ENCODE measurements at places on chromosomes 6 and 20.

DNA sequence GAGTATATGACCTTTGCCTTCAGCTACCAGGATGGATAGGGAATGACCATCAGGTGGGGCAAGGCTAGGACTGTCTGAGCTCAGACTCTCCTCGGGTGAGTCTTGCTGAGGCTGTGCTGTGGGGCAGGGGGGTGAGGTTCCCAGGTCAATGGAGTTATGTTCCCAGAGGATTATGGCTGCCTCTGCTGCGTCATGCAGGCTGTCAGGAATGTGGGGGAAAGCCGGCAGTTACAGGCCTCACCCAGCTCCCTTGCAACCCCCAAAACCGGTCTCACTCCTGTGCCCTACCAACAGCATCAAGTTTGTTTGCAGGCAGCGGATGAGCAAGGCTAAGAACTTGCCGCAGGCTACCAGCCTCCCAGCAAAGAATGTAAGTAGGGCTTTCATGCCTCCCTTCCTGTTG, 93.5 kb downstream of the ESR1 start:
- no peak for DNase-seq

GRCh38 chr20:31837896-31838397, 7.5 kb downstream of the FOXS1 start:
- DNase-seq: no peak

DNA sequence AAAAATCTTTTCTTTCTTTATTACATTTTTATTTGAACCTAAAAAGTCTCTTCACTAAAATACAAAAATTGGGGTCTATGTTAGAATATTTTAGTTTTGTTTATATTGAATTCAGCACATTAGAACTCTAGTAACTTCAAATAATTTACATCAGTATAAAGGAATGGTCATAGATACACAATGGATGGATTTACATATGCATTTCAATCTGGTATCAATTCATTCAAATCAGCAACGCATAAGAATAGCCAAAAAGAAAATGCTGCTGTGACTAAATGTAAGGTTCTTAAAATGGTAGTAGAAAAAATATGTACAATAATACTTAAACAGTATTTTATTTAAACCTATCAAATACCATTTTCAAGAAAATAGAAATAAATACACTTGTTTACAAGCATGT, 47.6 kb upstream of the MANEA start:
- DNase-seq: no peak

DNA sequence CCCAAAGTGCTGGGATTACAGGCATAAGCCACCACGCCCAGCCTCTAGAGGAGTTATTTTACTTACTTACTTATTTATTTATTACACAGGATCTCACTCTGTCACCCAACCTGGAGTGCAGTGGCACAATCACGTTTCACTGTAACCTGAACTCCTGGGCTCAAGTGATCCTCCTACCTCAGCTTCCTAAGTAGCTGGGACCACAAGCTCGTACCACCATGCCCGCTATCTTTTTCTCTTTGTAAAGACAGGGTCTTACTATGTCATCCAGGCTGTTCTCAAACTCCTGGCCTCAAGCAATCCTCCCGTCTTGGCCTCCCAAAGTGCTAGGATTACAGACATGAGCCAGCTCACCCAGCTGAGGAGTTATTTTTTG, 1.6 kb upstream of the TRIB3 start:
- no peak for DNase-seq

GRCh38 chr6:126439040-126439439, 99.1 kb downstream of the CENPW start:
- DNase-seq: no peak

DNA sequence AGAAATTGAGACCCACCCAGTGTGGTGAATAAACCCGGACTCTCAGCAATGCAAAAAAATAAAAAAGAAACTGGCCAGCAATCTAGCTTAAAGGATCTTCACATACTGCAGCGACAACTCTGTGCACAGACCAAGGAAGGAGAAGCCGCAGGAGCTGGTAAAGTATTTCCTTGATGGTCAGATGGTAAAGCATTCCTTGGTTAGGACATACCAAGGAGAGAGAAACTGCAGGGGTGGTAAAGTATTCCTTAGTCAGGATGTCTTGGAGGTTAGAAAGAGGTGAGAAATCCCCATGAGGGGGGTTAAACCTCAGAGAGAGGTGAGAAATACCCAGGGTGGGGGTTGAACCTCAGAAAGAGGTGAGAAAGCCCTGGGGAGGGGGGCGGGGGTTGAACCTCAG, 86.8 kb downstream of the PLG start:
- no peak for DNase-seq

- DNase-seq: no peak
Measured at GRCh38 chr6:88492824-88493223, 326.7 kb upstream of the CNR1 start.

DNA sequence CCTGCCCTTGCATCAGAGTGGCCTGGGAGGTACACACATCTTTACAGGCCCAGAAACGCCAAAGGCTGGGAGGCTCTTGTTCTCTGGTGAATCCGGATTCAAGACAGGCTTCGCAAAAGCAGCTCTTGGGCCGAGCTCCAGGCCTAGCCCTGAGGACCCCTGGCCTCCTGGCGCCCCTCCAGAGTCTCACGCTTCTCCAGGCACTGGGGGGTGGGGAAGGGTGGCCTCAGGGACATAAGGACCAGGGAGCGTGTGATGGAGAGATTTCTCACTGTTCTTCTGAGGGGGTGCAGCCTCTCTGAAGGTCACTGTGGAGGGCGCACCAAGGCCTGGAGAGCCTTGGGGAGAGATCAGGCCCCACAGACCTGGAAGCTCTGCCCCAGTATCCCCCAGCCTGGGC, 349.2 kb downstream of the ZFAND3 start:
- no peak for DNase-seq

- DNase-seq: no peak
Measured at GRCh38 chr6:50849796-50850180, 31.1 kb downstream of the TFAP2B start.

DNA sequence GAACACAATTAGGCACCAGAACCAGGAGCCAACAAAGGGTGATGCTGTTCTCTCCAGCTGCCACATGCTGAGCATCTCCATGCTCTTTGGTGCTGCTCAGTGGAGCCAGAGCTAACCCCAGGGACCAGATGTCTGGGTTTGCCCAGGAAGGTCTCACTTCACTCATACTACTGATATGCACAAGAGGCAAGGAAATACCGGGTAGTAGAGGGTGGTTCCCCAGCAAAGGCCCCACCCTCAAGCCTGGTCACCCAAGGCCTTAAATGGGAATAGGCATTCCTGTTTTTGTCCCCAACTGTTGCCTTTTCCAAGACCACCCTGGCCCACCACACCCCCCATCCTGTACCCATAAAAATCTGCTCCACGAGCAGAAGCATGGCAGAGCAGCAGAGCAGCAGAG, 204.5 kb upstream of the TAB2 start:
- no peak for DNase-seq

- no peak for DNase-seq
Measured at GRCh38 chr6:41768545-41769308, 11.0 kb downstream of the FRS3 start.

DNA sequence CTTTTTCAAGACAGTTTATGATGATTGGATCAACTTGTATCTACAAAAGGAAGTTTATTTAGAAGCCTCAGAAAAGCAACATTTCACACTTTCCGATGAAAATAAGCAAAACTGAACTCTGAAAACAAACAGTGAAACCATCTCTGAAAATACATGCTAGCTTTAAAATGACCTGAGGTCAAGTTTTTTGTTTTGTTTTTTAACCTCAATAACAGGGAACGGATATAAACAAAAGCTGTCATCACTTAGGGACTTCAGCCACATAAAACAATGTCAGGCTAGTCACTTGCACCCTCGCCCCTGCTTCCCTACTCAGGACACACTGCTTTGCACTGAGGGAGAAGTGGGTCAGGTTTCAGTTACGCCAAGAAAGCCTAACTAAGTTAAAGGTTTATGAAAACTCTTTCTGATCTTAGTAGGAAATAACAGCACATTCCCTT, 11.6 kb downstream of the BACH2 start:
- no peak for DNase-seq

DNA sequence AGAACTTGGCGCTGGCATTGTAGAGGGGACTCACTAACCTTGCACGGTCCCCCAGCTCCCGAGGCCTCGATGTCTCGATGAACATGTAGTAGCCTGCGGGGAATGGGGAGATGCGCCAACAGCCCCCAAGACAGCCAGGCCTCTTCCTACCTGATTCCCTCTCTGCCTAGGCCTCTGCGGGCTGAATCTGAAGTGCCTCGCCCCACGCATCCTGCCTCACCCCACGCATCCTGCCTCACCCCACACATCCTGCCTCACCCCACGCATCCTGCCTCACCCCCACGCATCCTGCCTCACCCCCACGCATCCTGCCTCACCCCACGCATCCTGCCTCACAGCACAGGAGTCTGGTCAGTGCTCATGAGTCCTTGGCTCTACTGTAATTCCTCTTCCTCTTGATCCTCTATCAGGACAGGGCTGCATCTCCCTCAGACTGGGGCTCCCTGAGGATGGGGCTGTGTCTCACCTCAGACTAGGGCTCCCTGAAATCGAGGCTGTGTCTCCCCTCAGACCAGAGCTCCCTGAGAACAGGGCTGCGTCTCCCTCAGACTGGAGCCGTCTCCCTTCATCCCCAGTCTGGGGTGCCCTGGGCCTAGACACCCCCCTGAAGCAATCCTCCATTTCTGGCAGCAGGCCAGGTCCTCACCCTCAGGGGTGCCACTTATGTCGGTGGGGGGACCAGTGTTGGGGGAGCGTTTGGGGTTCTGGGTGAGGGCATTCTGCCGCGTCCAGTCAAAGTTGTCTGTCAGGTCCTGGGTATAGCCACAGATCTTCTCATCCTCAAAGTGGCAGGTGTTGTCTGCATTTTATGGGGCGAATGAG, 53.6 kb downstream of the MDGA1 start:
- DNase-seq: no peak

- no peak for DNase-seq
Measured at GRCh38 chr6:288866-289265, 3.4 kb upstream of the DUSP22 start.

- DNase-seq: no peak
Measured at GRCh38 chr20:40336533-40336932, 352.5 kb downstream of the MAFB start.

DNA sequence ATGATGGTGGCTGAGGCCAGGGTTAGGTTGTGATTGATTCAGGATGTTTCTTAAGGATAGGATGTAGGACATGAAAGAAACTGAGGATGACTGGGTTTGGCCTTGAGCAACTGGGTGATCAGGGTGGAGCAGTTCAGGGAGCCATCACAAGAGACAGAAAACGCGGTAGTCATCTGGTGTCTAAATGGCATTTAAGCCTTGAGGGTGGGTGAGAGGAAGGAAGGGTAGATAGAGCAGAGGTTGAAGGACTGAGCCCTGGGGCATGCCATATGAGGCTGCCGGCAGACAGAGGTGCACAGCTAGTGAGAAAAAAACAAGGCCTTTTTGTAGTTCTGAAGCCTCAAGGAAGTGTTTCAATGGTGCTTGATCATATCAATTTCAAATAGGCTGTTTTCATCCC, 1.9 kb downstream of the POU5F1 start:
- DNase-seq: no peak

DNA sequence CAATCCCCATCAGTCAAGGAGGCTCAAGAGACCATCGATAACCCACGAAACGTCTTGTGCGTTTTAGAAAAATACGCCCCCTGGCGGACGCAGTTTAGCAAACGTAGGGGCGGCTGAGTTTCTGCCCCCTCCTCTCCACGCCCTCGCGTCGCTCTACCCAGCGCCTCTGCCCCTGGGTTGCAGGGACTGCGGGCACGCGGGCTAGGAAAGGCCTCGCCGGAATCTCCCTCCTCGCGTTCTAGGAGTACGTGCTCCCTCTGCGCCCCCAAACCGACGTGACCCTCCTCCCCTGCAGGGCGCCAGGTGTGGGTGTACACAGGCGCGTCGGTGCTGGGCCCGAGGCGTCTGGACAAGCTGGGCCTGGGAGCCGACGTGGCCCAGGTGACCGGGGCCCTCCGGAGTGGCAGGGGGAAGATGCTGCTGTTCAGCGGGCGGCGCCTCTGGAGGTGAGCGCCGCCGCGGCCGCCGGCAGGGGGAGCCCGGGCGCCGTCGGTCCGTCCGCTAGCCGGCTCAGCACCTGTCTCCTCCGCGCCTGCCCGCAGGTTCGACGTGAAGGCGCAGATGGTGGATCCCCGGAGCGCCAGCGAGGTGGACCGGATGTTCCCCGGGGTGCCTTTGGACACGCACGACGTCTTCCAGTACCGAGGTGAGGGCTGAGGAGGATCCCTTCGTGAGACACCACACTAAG, 5.3 kb downstream of the MMP9 start:
- peak; percentile 88 for DNase-seq

- DNase-seq: no peak
Measured at GRCh38 chr6:117483645-117484016, 1.2 kb downstream of the DCBLD1 start.

GRCh38 chr20:33437141-33437911, 6.2 kb downstream of the SNTA1 start:
- DNase-seq: no peak

- no peak for DNase-seq
Measured at GRCh38 chr6:100171533-100172321, 177.7 kb upstream of the MCHR2 start.

DNA sequence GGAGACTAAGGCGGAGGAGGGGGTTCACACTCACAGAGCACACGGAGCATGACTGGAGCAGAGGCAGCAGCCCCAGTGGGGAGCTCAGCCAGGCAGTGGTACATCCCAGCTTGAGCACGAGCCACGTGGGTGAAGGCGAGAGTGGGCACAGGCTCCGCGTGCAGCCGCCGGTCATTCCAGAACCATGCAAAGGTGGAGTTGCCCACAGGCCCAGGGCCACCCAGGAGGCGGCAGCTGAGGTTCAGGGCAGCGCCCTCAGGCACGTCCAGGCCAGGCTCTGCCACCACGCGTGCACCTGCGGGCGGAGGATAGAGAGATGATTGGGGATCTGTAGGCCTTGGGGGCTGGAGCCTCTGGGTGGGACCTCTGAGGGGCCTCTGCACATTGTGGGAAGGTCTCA, 9.5 kb upstream of the ADAM33 start:
- no peak for DNase-seq

DNA sequence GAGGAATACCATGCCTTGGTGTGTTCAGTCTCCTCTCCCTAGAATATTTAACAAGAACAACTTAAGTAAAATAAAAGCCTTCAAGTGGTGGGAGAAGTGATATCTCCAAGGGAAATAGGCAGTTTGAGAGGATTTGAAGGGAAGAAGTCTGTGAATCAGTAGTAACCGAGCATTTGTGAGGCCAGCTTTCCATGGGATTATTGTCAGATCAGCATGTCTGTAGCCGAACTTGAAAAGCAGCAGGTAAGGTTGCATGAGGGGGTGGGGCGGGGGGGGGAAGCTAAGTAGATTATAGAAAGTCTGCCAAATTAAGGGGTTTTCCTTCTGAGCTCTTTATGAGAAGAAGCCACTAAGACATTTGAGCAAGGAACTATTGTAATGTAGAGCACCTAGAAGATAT, 92.6 kb downstream of the GRIK2 start:
- no peak for DNase-seq

GRCh38 chr20:56689318-56689717, 60.2 kb downstream of the TFAP2C start:
- no peak for DNase-seq

DNA sequence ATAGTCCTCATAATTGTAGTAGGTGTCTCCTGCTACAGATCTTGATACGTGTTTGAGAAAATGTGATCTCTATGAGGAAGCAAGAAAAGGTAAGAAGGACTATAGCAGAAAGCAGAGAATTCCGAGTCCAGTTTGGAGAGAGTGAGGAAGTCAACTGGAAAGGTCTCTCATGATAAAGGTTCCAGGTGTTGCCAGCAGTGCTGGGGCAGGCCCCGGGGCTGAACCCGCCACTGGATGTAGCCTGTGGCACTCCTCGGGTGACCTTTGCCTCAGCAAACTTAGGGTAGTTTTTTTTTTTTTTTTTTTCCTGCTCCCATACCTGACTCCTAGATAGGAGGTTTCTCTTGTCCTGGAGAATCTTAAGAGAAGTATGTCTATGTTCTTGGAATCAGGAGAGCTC, 62.8 kb downstream of the FAM120B start:
- no peak for DNase-seq

Data from GM12892 (cell line).